ENCODE measurements at places on chromosomes 3 and 15.
A peak's percentile ranks its signal among the peaks of the same experiment; 100 is the strongest.

DNA sequence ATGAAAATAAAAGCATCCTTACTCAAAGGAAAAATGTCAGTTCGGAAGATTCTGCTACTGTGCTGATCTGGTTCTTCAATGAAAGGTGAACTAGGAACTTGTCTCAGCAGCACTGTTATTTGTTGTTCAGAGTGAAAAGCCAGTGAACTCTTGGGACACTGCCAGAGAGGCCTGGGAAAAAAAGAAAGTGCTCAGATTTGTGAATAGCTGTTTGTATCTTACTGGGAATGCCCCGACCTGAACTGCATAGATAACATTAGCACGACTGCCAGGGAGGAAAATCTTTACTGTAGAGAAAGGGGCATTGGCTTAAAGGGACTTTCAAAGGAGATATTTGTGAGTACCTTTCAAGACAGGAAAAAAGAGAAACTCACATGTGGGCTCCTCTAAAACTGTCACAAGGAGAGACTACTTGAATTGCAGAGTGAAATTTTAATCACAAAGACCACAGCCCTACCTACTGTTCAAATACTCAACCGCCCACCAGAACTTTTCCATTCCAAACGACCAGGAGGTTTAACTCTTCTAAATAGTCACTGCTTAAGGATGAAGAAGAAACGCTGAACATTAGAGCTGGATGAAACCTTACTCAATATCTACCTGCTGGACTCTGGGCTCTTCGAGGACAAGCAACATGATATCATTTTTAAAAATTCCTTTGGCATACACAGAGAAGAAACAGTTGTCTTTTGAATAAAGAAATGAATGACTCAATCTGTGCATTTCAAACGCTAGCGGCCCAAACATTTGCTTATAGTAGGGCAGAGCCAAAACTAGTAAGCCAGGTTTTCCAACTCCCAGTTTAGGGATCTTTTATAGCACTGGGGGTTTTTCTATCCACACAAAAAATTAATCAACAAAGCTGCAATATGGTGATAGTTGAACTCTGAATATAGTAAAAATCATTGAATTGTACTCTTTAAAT, 13.4 kb downstream of the TAMM41 start:
- no peak for DNase-seq

- DNase-seq: no peak
Observed at GRCh38 chr3:151351648-151352047, 22.3 kb upstream of the P2RY13 start.

GRCh38 chr15:81274931-81275707, 48.8 kb downstream of the STARD5 start:
- DNase-seq: peak; percentile 62

- no peak for DNase-seq
Observed at GRCh38 chr3:81782585-81782984, 21.1 kb upstream of the GBE1 start.

Measured in urinary bladder (tissue), 4 donors.